ENCODE measurements at places on chromosomes 4 and X. TPM values are rescaled to one million over a fixed set of nuclear protein-coding genes. Genes with fewer than 3 reads are reported as not detected.

The SEC24D gene
- polyA plus RNA-seq: 41.3 TPM

The MGARP gene
- polyA plus RNA-seq: 0.70 TPM

The IQCM gene
- 0.12 TPM for polyA plus RNA-seq

The MSX1 gene
- polyA plus RNA-seq: 2.0 TPM

The GUCY1B1 gene
- 21.5 TPM for polyA plus RNA-seq

The CDX4 gene
- polyA plus RNA-seq: not detected

The FGFRL1 gene
- 297 TPM for polyA plus RNA-seq

The COL25A1 gene
- polyA plus RNA-seq: 4.5 TPM

The PCYT1B gene
- 1.2 TPM for polyA plus RNA-seq

The SHOX gene
- 3.0 TPM for polyA plus RNA-seq

The CENPVL2 gene
- polyA plus RNA-seq: not detected

The CXCL8 gene
- 2.3 TPM for polyA plus RNA-seq

The BEND2 gene
- not detected for polyA plus RNA-seq

The SUPT20HL1 gene
- polyA plus RNA-seq: not detected

The MAGEA10 gene
- not detected for polyA plus RNA-seq

The P2RY10 gene
- polyA plus RNA-seq: 0.54 TPM

The PAGE1 gene
- polyA plus RNA-seq: not detected

The MAGEC1 gene
- 0.06 TPM for polyA plus RNA-seq

The VSIG1 gene
- 0.18 TPM for polyA plus RNA-seq

The FAM47E gene
- 0.92 TPM for polyA plus RNA-seq

The XPNPEP2 gene
- polyA plus RNA-seq: 3.9 TPM

The EGF gene
- 16.4 TPM for polyA plus RNA-seq

The SHROOM3 gene
- polyA plus RNA-seq: 34.3 TPM

The TIMM8A gene
- polyA plus RNA-seq: 10.3 TPM

The GNRHR gene
- polyA plus RNA-seq: 0.50 TPM

The SH2D1A gene
- 0.19 TPM for polyA plus RNA-seq

The TCEAL9 gene
- polyA plus RNA-seq: 115 TPM

The TSPAN5 gene
- polyA plus RNA-seq: 12.4 TPM

The TCEAL7 gene
- 253 TPM for polyA plus RNA-seq

The HPSE gene
- 0.86 TPM for polyA plus RNA-seq

The GAGE12H gene
- polyA plus RNA-seq: not detected

The GYG2 gene
- 3.0 TPM for polyA plus RNA-seq

The PAK3 gene
- polyA plus RNA-seq: 9.8 TPM

Measured in hindlimb muscle (tissue), 1 donor.